ENCODE measurements at places on chromosomes 13 and 19.

- DNase-seq, result no peak
Observed at GRCh38 chr19:31597616-31598015, 248.4 kb upstream of the TSHZ3 start.

DNA sequence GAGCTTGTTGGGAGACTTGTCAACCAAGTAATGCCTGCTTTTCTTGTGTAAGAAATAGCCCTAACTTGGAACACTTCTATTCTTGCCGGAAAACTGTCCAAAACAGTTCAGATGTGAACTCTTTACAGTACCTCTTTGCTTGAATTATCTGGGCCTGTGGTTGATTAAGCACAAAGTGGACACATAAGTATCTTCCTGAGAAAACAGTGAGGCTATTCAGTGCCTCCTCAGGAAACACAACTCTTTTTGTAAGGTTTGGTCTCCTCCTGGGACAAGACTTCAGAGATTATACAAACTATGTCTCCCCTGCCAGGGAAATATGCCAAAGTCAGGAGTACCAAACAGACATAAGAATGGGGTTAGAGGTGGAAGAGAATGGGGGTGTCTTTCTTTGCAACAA, 127.7 kb downstream of the LACC1 start:
- DNase-seq, result no peak

- DNase-seq, result no peak
Observed at GRCh38 chr19:38741670-38742069, 2.6 kb downstream of the CAPN12 start.

DNA sequence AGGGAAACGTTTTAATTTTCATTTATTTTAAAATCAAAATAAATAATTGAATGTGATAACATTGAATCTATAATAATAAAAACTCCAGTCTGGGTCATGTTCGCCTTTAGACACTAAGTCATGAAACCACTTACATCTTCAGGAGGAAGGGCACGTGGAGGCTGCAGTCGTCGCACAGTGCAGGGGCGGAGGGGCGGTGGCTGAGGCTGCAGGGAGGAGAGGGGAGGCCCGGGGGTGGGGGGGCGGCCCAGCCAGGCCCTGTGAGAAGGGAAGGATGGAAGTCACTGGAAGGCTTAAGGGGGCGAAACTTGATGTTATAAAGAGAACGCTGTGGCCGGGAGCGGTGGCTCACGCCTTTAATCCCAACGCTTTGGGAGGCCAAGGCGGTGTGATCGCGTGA, 14.9 kb upstream of the LATS2 start:
- DNase-seq, result peak; percentile 43

- no peak for DNase-seq
Observed at GRCh38 chr19:32337084-32337808, 8.2 kb upstream of the ZNF507 start.

- no peak for DNase-seq
Observed at GRCh38 chr13:78758549-78758948, 99.6 kb upstream of the OBI1 start.

DNA sequence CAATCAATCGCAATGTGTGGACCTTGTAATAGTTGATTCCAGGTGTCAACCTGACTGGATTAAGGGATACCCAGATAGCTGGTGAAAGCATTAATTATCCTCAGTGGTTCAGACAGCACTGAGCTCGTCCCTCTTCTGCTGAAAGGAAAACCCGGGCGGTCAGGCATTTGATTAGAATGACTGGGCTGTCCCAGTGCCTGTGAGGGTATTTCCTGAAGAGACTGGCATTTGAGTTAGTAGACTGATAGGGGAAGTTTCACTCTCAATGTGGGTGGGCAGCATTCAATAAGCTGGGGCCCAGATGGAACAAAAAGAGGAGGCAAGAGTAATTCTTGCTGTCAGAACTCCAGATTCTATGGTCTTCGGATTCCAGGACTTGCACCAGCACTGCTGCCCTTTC, 31.9 kb downstream of the KPNA3 start:
- no peak for DNase-seq

- DNase-seq, result no peak
Observed at GRCh38 chr13:84563611-84564010, 681.3 kb upstream of the SLITRK1 start.

- DNase-seq, result no peak
Observed at GRCh38 chr13:98201984-98202383, 24.9 kb upstream of the RNF113B start.

GRCh38 chr19:33564836-33565338, 43.3 kb upstream of the PEPD start:
- DNase-seq, result no peak

- peak; percentile 21 for DNase-seq
Observed at GRCh38 chr13:112465251-112466131, 89.3 kb downstream of the SPACA7 start.

DNA sequence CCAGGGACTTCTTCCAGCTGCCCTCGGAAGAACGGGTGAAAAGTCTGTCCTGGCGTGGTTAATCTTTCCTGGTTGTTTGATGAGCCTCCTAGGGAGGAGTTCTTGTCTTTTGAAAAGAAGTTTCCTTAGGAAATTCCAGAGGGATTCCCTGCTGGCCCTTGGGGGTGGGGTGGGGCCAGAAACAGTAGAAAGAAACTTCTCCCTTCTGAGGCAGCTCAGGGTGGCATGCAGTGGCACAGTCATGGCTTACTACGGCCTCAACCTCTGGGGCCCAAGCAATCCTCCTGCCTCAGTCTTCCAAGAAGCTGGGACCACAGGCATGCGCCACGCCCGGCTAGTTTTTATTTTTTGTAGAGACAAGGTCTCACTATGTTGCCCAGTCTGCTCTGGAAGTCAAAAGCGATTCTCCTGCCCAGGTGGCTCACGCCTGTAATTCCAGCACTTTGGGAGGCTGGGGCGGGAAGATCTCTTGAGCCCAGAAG, 1.5 kb downstream of the ZNF101 start:
- no peak for DNase-seq

DNA sequence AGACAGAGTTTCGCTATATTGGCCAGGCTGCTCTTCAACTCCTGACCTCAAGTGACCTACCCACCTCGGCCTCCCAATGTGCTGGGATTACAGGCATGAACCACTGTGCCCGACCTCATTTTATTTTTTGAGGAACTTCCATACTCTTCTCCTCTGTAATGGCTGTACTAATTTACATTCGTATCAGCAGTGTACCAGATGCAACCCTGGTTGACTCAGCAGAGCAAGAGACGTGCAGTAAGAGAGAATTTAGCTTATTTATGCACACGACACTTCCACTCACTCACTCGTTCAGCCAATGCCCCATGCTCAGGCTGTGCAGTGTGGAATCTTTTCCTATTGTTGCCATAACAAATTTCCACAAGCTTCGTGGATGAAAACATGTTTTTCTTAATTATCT, 6.9 kb downstream of the KIR3DL3 start:
- DNase-seq, result no peak

- DNase-seq, result peak; percentile 83
Observed at GRCh38 chr19:41302624-41303351, 7.2 kb upstream of the CCDC97 start.

DNA sequence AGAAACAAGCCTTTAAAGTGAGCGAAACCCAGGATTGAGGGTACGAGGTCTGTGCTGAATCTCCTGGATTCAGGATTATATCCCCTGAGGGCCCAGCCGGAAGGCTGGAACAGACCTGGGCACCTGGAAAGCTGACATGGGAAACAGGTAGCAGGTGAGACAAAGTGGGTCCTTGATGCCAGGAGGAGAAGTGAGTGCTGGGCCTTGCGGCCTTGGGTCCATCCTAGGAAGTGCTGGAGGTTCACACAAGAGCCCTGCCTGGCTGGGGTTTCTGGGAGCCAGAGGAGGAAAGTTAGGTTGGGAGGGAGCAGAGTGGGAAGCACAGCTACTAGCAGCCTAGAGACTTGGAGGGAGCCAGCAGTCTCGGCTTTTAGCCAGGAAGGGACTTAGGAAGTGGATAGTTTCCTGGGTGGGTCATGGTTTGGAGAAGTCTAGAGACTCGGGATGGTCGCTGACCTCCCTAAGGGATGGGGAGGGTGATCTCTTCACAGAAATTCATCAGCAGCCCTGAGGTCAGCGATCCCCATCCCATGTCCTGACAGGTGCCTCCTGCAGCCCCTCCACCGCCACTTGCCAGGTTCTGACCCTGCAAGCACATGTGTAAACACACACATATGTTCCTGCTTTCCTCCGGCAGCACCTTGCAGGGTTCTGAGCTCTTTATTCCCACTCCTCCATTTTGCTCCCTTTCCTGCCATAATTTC, 29.4 kb upstream of the ZNF492 start:
- DNase-seq, result no peak

GRCh38 chr13:74258961-74259360, 124.8 kb upstream of the KLF12 start:
- DNase-seq, result no peak

DNA sequence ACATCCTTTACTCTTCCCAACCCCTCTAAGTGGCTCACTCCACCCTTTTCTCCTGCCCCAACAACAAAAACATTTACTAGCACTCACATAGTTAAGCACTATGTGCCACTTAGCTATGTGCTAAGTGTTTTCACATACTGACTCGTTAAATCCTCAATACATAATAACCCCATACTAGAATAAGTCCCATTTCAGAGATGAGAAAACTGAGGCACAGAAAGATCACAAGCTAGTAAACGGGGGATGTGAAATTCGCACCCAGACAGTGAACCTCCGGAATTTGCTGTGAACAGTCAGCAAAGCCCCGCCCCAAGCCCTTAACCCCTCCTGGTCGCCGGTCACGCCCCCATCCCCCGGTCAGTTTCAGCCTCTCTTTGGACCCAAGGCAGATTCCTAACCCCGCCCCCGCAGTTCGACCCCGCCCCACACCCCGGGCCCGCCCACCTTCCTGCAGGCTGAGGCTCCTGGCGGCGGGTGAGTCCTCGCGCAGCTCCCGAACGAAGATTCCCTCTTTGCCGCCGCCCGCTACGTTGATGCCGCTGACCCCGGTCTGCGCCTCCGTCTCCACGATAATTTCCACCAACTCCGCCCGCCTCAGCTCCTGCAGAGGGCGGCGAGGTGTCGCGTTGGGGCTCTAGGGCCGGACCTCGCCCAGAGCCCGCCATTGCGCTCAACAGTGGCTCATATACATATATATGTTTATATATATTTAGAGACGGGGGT, 9.8 kb downstream of the PRX start:
- peak; percentile 98 for DNase-seq

- no peak for DNase-seq
Observed at GRCh38 chr19:291006-291521, at the start of gene PLPP2. Gene PLPP2 (minus strand): TSS chr19:291403. CDS start chr19:291336, 67 bp downstream.

- DNase-seq, result no peak
Observed at GRCh38 chr13:34357435-34358232, 539.7 kb downstream of the RFC3 start.

DNA sequence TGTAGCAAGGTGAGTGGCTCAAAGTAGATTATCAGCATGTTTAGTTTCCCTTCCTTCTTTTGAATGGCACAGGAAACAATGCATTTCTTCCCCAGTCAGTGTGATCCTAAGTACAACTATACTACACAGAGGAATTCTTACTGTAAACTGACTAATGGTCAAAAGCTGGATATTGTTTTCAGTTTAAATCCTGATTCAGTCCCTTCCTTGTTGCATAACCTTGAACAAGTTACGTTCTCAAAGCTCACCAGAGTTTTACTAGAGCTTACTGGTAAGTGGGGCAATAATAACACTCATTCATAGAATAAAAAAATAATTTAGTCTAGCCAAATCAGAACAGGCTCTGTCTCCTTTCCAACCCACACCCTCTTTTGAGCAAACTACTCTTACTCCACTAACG, 180.1 kb downstream of the POSTN start:
- DNase-seq, result no peak

GRCh38 chr19:35609851-35610353, 2.6 kb upstream of the HAUS5 start:
- peak; percentile 66 for DNase-seq

DNA sequence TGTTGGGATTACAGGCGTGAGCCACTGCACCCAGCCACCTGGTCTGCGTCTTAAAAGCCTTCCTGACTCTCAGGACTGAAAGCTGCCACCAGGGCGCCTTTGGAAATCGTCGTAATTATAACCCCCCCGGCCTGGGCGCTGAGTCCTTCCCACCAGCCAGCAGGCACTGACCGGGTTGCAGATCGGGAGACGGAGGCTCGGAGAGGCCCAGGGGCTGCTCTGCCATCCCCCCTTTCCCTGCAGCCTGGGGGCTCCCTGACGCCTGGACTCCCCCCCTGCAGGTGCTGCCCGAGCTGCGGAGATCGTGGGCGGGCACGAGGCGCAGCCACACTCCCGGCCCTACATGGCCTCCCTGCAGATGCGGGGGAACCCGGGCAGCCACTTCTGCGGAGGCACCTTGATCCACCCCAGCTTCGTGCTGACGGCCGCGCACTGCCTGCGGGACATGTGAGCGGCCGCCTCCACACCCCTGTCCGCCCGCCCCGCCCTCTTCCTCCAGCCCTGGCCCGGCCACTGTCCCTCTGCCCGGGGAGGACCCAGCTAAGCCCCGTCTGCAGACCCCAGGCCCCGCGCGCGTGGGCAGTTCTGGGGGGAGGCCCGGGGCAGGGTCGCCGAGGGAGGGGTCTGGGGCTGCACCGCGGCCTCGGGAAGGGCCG, 2.5 kb downstream of the PRTN3 start:
- DNase-seq, result no peak

- peak; percentile 82 for DNase-seq
Observed at GRCh38 chr19:49896863-49897621, at the start of gene IL4I1. Gene IL4I1 (minus strand): TSS chr19:49896887. CDS start chr19:49896160, 727 bp downstream.

DNA sequence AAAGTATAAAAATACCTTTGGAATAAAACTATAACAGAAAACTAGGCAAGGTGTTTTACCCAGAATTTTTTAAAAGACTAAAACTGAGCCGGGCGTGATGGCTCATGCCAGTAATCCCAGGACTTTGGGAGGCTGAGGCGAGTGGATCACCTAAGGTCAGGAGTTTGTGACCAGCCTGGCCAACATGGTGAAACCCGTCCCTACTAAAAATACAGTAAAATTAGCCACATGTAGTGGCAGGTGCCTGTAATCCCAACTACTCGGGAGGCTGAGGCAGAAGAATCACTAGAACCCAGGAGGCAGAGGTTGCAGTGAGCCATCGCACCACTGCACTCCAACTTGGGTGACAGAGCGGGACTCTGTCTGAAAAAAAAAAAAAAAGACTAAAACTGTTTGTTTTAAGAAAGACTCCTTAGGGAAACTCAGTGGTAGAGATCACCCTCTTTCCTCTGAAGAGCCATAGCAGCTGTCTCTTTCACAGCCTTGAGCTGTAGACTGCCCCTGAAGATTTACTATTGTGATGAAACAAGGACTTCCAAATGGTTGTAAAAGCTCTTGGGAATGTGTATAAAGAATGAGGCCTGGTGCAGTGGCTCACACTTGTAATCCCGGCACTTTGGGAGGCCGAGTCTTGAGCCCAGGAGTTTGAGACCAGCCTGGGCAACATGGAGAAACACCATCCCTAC, 14.7 kb upstream of the KCTD4 start:
- DNase-seq, result no peak

GRCh38 chr19:38727306-38727867, 16.9 kb downstream of the CAPN12 start:
- DNase-seq, result no peak

- no peak for DNase-seq
Observed at GRCh38 chr13:72462166-72462565, 265.3 kb downstream of the MZT1 start.
